Cardiac fibroblast (primary cell): ENCODE measurements at places on chromosomes 11 and 22.

- no peak for DNase-seq
These were observed 7.2 kb downstream of the SMTNL1 start for GRCh38 chr11:57544566-57544965.

- DNase-seq: no peak
These were observed 8.4 kb upstream of the C11orf91 start for GRCh38 chr11:33708985-33709384.

- DNase-seq: no peak
These were observed 21.2 kb upstream of the PDE3B start for GRCh38 chr11:14622223-14622954.

GRCh38 chr11:45929486-45930030 lies 7.1 kb downstream of the LARGE2 start:
- DNase-seq: no peak

GRCh38 chr11:121117788-121118187 lies 16.7 kb downstream of the TECTA start:
- no peak for DNase-seq

- peak; percentile 97 for DNase-seq
These were observed 59.5 kb upstream of the PRSS23 start for GRCh38 chr11:86740628-86741483.

GRCh38 chr22:27416511-27417420 lies 384.8 kb downstream of the MN1 start:
- peak; percentile 96 for DNase-seq

- no peak for DNase-seq
These were observed 130.5 kb downstream of the KIRREL3 start for GRCh38 chr11:126870021-126870420.

DNA sequence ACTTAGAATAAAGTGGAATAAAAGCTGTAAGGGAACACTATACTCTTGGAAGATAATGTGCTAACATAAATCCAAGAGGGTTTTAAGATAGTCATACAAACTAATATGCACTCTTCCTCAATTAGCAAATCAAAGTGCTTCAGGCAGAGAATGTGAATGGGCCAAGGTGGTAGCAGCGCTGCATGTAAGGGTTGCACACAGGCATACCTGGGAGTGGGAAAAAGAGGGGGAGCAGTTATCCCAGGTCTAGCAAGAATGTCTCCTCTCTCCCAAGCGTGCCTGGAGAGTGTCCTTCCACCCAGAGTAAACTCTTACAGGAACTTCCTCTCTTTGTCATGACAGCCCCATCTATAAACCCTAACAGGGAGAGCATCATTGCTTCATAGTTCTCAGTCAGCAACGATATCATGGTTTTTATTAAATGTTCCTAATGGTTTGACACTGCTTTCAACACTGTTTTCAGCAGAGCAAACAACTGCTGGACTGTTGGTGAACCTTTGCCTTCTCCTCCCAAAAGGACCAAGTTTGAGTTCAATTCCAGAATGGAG lies 61.6 kb downstream of the SYTL2 start:
- DNase-seq: no peak

DNA sequence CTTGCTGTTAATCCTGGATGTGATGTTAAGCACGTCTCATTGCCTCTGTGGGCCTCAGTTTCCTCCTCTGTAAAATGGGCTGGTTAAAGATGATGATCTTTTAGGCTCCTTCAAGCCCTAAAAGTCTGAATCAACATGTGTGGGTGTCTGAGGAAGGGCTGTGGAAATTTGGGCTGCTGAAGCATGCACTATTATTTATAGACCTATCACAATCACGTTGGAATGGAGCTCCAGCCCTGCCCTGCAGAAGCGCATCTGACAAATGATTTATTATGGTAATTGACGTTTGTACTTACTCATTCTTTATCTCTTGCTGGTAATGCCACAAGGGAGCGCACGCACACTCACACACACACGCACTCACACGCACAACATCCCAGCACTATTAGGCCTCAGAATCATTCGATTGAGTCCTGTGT lies 20.4 kb downstream of the P2RX3 start:
- DNase-seq: peak; percentile 5

DNA sequence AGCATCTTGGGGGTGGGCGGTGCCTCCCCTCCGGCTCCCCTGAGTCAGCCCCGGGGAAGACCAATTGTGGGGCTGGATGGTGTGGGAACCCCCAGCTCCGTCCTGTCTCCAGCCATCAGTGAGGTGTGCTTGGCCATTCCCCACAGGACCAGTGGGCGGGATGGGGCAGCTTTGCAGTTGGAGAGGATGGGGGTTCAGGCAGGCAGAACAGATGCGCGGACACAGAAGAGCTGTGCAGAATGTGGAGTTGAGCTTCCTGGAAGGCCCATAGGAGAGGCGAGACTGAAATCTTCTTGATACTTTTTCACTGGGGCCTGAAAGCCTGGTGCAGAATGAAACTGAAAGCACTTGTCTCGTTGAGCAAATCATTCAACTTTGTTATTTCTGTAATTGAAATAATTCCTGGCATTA lies 23.8 kb downstream of the PARVB start:
- no peak for DNase-seq

- peak; percentile 4 for DNase-seq
These were observed 43.4 kb downstream of the PKNOX2 start for GRCh38 chr11:125207866-125208425.

- no peak for DNase-seq
These were observed 59.9 kb downstream of the PPFIBP2 start for GRCh38 chr11:7573558-7574296.

- no peak for DNase-seq
These were observed 166.2 kb downstream of the FAT3 start for GRCh38 chr11:92390783-92391182.

- no peak for DNase-seq
These were observed 83.0 kb downstream of the AASDHPPT start for GRCh38 chr11:106160494-106160893.

- DNase-seq: peak; percentile 41
These were observed 558.7 kb downstream of the INSC start for GRCh38 chr11:15673408-15673831.

- DNase-seq: no peak
These were observed 26.6 kb upstream of the MYEOV start for GRCh38 chr11:69267395-69267805.

DNA sequence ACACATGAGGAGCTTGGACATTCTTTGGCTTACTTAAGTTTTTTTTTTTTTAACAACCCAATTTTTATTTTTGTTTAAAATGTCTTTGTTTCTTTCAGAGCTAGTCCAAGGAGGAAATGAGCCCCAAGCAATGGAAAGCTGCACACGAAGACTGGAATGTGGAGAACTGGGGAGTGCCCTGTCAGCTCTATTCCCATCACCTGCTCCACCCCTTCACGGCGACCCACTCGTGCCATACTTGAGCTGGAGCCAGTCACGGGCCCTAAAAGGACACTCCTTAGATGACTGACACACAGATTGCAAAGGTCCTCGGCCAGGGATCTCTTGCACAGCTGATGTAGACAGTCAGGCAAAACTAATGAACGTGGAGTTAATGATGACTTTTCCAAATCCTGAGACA lies 10.6 kb upstream of the SLC25A18 start:
- DNase-seq: no peak

DNA sequence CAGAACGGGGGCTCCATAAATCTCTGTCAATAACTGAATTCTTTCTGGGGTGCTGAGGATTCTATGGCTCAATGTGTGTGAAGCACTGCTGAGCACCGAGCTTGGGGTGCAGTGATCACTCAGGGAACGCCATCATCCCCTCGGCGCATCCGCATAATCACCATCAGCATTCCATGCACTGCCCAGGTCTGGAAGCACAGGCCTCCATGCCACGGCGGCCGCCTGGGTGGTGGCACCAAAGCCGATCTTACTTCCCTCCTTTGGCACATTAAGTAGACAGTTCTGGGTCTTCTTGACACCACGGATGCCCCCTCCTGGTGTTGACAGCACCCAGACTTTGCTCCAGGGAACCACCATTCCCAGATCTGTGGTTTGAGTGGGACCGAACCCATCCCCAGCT lies 15.6 kb downstream of the LTO1 start:
- DNase-seq: no peak

DNA sequence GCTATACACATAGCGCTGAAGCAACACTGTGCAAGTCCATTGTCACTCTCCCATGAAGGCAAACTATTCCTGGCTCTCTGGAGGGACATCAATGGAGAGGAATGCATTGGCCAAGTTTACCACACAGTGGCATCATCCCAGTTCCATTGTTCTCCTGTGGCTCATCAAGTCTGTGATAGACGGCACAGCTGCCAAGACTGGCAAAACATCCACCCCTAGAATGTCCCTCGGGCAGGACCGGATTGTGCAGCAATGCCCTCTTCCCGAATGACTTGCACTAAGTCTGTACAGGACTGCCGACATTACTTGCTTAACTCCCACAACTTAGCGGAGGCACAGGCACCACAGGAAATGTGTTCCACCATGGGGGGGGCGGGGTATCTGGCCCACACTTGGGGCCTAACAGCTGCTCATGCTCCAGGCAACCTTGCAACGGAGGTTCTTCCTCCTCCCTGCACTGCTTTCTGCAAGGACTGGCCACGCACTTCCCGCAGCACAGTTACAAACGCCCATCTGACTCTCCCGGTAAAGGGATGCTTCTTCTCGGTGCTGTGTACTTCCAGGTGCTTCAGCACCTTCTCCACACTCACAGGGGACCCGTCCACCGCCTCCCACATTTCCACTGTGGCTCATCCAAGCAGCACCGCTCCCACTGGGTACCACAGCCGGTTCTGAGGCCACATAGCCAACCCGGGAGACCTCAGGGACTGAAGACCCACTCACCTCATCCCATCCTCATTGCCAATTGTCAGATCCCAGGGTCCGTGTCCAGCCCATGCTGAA lies 1309.6 kb upstream of the RAG2 start:
- DNase-seq: no peak

GRCh38 chr11:123159183-123159857 lies 35.7 kb downstream of the CLMP start:
- DNase-seq: peak; percentile 34

DNA sequence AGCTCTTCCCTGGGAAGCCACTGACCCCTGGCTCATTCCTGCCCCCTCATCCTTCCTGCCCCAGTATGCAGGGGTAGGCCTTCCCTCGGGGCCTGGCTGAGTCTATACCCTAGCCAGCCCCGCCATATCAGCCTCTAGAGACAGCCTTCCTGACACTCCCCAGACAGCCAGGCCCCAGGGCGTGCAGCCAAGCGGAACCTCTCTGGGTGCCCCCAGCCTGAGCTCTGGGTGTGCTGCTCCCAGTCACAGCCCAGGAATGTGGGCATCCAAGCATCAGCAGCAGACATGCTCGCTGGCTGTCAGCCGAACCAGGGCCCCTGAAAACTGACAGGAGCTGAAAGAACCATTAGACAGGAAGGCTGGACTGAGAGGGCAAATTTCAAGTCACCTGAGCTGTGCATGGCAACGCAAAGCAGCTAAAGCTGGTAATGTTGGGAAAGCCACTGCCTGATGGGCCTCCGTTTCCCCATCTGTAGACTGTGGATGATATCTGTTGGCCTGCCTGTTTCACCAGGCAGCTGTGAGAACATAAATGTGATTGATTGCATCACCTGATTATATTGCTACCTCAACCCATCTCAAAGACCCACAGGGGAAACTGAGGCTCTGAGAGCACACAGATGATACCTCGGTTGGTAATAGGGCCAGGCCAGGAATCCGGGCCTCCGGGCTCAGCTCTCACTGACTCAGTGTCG lies 93.2 kb downstream of the LRRC32 start:
- DNase-seq: peak; percentile 80

- no peak for DNase-seq
These were observed 12.3 kb downstream of the BLID start for GRCh38 chr11:122103726-122104125.

DNA sequence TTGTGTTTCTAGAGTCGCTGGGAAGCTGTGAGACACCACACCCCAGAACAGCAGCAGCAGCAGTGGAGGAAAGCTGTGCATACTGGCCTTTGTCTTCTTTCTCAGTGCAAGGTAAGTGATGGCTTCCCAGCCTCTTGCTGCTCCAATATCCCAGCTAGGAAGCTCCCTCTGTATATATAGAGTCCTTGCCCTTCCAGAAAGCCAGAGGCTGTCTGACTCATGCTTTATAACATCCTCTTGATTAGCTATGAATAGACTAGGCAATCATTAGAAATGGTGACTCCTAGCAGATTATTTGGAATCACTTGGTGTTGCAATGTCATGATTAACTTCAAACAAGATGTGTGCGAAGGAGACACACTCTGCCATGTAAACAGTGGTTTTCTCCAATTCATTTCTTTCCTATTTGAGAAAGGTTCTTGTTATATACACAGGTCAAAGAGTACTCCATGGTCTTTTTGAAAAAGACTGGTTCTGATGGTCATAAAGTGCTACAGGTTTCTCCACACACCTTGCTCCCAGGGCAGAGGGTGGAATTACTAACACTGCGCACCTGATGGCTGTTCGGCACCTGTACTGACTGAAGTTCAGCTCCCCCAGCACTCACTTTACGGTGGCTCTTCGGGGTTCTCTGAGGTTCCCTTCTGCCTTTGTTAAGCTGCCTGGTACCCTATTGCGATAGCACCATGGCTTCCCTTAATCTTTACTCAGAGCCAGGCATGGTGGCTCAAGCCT lies at the start of gene MMP1:
TSS of gene MMP1 (minus strand) at position 149 of the 735 bp plus-strand sequence. CDS start at position 81, 68 bp downstream.
- peak; percentile 20 for DNase-seq

- no peak for DNase-seq
These were observed 182.1 kb upstream of the KIRREL3 start for GRCh38 chr11:127182586-127183203.

- DNase-seq: no peak
These were observed 11.6 kb downstream of the DEPDC7 start for GRCh38 chr11:33027233-33027632.

- no peak for DNase-seq
These were observed 1.1 kb downstream of the SYTL2 start for GRCh38 chr11:85809863-85810262.

- no peak for DNase-seq
These were observed 787.6 kb downstream of the BRD1 start for GRCh38 chr22:49040111-49040510.

DNA sequence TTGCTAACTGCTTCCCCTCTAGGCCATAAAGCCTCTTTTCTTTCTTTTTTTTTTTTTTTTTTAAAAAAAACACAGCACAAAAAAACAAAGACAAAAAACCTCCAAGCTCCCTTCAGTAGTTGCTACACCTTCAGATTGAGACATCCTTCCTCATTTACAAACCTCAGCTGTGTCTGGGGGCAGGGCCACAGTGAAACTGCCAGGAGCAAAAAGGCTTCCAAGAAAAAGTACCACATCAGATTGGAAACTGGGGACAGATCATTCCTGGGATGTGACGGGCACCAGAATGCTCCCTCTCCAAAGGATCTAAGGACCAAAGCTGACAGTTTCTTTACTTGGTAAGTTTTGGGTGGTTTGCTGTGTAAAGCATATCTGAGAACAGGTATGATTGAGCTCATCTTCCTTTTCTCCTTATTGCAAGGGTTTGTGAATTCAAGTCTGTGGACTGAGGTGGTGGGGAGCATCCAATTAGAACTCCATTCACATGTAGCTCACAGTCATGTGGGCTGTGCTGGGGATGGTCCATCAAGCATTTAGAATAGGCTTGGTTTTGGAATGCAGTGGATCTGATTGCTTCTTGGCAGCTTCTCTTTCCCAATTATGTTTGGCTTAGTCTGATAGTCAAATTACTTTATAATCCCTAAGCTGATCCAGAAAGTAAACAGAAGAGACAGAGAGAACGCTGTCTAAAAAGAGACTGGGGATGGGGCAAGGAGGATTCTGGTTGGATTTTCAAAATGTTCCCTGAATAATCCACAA lies 705 bp downstream of the BBOX1 start:
- peak; percentile 14 for DNase-seq
